Renal cortical epithelial cell (primary cell): ENCODE measurements at places on chromosomes 7 and 10. TPM values are rescaled to one million over a fixed set of nuclear protein-coding genes. Genes with fewer than 3 reads are reported as not detected.
A peak's percentile ranks its signal among the peaks of the same experiment; 100 is the strongest.

Gene ACHE
- 0.94 and 1.2 TPM in 2 replicates for total RNA-seq

Gene ARF5
- 111 and 279 TPM in 2 replicates for total RNA-seq

Gene EZH2
- 7.9 and 10.1 TPM in 2 replicates for total RNA-seq

DNA sequence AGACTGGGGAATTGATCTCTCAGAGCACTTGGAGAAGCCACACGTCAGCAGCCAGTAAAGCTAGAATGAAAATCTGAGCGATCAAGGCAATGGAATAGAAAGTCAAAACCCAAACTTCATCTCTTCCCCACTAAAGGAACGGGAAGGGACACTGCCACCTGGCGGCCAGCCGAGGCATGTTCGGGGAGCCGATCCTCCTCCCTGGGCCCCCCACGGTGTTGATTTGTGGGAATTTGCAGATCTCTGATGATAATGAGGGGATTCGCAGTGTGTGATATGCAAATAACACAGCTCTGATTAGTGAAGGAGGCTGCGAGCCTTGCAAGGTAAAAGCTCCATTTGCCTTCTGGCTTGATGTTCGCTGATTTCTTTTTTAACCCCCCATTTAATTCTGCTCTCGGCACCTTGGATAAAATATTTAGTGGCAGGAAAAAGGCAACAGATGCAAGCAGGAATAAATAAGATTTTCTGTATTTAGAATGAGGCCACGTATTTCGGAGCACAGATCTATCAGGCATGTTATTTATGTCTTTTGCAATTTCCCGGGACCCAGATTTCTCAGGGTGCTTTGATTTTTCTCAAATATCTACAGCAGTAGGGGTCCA lies 258.6 kb downstream of the PAXIP1 start:
- no peak for DNase-seq

DNA sequence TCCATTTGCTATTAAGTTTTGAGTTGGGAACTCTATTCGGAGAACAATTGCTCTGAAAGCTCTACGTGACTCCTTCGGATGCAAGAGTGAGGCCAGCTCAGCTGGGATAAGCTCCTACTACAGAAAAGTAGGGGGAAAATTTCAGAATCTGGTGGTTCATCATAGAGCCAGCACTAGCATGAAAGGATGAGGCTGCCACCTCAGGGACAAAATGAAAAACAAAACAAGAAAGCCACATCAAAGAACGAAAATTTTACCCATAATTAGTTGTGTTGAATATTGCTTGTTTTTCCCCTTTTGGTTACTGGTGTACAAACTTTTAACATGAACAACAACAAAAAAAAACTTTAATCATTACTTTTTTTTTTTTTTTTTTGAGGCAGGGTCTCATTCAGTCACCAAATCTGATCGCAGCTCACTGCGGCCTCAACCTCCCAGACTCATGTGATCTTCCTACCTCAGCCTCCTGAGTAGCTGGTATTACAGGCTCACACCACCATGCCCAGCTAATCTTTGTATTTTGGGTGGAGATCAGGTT lies 39.7 kb upstream of the NFE2L3 start:
- no peak for DNase-seq

DNA sequence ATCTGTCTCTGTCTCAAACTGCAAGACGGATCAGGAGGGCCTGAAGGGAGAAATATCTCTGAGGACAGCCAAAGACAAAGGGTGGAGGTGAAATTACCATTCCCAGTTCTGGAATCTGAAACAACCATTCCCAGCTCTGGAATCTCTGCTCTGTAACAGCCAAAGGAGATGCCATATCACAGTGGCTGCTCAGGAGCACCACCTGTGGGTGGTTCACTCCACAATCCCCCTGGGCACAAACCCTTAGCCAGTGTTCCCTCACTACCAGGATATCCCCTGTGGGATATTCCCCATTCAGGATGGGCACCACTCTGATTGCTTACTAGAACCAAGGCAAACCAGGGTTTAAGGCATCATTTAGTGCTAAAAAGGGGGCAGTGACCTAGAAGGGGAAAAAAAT lies 199.0 kb downstream of the HTR7 start:
- no peak for DNase-seq

GRCh38 chr7:153835103-153835502 lies 217.1 kb upstream of the DPP6 start:
- DNase-seq, result peak; percentile 12

GRCh38 chr7:144519925-144520324 lies 116.4 kb upstream of the NOBOX start:
- no peak for DNase-seq

DNA sequence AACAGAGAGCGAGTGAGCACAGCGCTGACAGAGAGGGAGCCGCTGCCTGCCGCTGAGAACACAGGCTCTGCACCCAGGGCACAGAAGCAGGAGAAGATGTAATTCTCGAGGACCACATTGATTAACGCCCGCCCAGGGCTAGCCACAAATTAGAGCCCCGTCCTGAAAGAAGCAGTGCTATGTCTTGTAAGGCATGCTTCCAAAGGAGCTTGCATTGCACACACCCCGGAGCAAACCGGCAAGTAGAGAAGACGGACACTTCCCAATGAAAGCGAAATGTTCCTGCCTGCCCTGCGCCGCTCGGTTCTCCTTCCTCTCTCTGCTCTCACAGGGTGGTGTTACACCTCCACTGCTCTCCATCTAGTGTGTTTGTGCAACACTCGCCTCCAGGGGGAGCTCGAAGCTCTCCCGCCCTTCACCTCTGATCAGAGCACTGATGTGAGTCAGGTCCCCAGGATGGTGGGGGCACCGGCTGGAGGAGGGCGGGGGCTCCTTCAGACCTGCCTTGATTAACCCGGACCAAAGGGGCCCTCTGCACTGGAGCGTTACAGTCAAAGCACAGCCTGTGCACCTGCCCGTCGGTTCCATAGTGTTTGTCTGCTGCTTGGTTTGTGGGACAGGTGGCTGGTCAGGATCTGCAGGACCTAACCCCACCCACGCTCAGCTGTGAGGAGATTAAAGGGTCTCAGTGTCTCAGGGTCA lies 316.5 kb downstream of the ADARB2 start:
- DNase-seq, result peak; percentile 15

GRCh38 chr7:29457565-29458011 lies 106.0 kb upstream of the PRR15 start:
- no peak for DNase-seq

GRCh38 chr10:49564461-49565009 lies 25.6 kb upstream of the ERCC6 start:
- DNase-seq, result no peak
